ENCODE measurements at places on chromosomes 6 and 20. TPM values are rescaled to one million over a fixed set of nuclear protein-coding genes. Genes with fewer than 3 reads are reported as not detected.

The EPPIN gene
- total RNA-seq, result not detected

The DLK2 gene
- 0.19 TPM for total RNA-seq

The ADGRF5 gene
- not detected for total RNA-seq

The NHSL1 gene
- total RNA-seq, result 0.06 TPM

The AGER gene
- 27.0 TPM for total RNA-seq

The UBE2J1 gene
- total RNA-seq, result 34.7 TPM

The TFAP2D gene
- total RNA-seq, result not detected

The NT5E gene
- total RNA-seq, result 2.7 TPM

The CST4 gene
- not detected for total RNA-seq

The ARFGAP1 gene
- total RNA-seq, result 120 TPM

The SOD2 gene
- 182 TPM for total RNA-seq

The SLC35F1 gene
- total RNA-seq, result not detected

The ARFRP1 gene
- 35.7 TPM for total RNA-seq

The GSTA2 gene
- not detected for total RNA-seq

The JAG1 gene
- 1.2 TPM for total RNA-seq

The WFDC12 gene
- not detected for total RNA-seq

The PGBD1 gene
- total RNA-seq, result 1.3 TPM

The COL11A2 gene
- total RNA-seq, result 3.0 TPM

The LGSN gene
- not detected for total RNA-seq

The MPIG6B gene
- total RNA-seq, result 0.17 TPM

The MCHR2 gene
- not detected for total RNA-seq

The NFATC2 gene
- total RNA-seq, result 33.2 TPM

The CD40 gene
- 1.2 TPM for total RNA-seq

The HSD17B8 gene
- 10.5 TPM for total RNA-seq

The PGC gene
- total RNA-seq, result not detected

The FUT9 gene
- not detected for total RNA-seq

The FOXQ1 gene
- not detected for total RNA-seq

The PRSS35 gene
- total RNA-seq, result not detected

The PLEKHG1 gene
- total RNA-seq, result 1.5 TPM

The HLA-DRA gene
- 51.0 TPM for total RNA-seq

The SIM1 gene
- not detected for total RNA-seq

The NOX3 gene
- total RNA-seq, result not detected

All from CD4-positive, alpha-beta T cell (primary cell).